ENCODE measurements at places on chromosomes 16 and 17.

GRCh38 chr17:65595071-65595656 is 33.7 kb upstream of the AXIN2 start:
- no peak for DNase-seq

DNA sequence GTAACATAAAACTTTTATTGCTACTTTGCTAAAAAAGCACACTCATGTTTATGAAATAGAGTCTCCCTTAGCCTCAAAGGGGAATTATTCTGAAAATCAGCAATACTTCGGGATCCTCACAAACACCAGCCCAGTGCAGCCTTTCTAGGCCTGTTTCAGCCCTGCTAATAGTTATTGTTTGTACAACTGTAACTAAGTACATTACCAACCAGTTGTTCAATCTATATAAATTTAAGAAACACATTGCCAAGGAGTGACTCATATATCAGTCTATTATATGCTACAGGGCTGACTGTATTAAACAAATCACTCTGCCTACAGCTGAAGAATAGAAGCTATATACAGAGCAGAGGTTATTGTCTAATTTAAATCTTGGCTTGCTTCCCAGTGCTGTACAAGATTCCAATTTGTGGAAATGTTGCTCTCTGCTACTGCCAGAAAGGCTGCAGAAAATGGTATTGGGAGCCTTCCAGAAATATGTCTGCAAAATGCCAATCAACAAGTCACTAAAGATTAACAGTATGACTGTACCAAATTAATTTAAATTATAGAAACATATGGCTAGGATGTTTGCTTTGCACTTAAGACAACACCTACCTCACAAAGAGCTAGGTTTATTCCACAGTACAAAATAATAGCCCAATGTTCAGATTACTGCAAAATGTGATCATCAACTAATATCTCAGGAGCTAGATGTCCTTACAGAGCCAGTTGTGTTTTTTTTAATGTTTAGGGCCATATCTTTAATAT is 49.7 kb downstream of the TOX3 start:
- no peak for DNase-seq

- no peak for DNase-seq
Observed at GRCh38 chr17:71398025-71398424, 722.8 kb upstream of the SOX9 start.

GRCh38 chr17:27978689-27979175 is 63.7 kb upstream of the NLK start:
- DNase-seq = no peak

GRCh38 chr17:78995022-78995760 is 14.4 kb downstream of the CANT1 start:
- no peak for DNase-seq

- no peak for DNase-seq
Observed at GRCh38 chr16:68478526-68479250, 30.4 kb upstream of the SMPD3 start.
